ENCODE measurements at places on chromosomes 1 and 21.

DNA sequence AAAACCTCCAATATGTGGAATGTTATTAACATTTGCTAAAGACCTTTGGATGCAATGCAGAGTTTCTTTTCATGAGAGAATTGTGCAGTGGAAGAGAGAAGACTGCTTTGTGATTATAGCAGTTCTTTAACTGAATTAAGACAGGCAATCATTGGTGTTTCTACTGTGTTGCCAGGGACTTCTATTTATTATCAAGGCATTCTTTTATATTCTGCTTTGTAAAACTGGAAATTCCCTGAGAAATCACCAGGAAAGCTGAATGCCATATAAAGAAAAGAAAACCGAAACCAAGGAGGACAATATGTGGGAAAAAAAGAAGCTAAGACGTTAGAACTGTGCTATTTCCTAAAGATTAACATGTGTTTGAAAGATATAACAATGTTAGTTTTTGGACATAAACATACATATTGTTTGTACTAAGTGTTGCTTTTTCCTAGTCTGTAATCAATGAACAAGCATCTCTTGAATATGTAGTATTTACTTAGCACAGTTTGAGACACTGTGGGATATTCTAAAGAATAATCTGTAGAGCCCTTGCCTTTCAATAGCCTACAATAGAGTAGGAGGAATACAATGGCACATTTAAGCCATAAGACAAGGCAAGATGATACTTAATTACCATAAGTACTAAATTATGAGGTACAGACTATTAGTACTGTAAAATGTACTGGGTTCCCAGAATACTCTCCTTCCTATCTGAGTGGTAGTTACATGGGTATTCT, 47.1 kb downstream of the EXTL2 start:
- DNase-seq = no peak

DNA sequence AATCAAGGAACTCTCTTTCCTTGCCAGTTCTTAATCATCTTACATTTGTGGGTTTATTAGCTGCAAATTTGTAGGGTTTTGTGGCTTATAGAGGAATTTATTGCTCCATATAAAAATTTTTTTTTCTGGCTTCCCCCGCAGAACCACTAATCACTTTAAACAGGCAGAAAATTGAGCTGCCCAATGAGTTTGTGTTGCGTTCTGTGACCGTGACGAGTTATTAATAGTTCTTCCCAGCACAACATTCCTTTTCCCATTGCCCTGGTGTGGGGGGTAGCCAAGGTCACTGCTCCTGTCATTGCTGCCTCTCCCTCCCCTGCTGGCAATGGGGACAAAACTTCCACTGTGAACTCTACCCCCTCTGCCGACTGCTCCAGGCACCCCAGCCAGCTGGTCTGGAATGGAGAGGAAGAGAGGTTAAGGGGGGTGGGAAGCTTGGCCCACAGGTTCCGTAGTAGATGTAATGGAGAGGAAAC, 55.1 kb downstream of the UBE2T start:
- no peak for DNase-seq

DNA sequence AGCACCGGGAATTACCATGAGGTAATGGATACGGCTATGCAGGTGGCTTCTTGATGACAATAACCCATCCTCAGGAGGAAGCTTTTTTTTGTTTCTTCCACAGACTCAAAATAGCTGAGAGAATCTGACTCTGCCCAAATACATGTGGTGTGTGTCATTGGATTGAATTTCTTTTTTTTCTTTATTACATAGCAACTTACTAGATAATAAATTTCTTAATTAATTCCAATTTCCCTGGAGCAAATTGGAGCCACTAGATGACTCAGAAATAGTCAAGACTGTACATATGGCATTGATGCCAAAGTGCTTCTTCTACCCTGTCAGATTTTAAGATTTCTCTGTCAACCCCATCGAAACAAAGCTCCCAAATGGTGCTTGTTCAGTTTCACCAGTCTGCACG, 42.7 kb downstream of the L1TD1 start:
- DNase-seq = no peak

DNA sequence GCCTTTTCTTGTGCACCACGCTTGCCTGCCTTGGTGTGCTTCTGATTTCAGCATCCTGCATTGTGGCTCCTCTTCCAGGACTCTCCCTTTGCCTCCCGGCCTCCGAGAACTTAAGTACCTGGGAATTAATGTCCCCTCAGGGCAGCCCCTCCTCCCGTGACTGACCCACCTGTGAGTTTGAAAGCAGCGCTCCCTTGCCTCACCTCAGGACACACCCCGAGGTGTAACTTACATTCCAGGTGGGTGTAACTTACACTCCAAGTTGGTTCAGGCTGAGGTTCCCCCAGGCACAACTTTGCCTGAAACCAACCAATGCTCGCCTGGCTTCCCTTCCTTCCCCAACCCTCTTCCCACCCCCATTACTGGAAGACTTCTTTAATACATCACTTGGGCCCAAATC, 161.4 kb downstream of the KAZN start:
- no peak for DNase-seq

GRCh38 chr1:94807742-94808491, 12.2 kb upstream of the SLC44A3 start:
- no peak for DNase-seq

All from spinal cord (tissue), 10 donors.